ENCODE measurements at places on chromosomes 4 and X.

GRCh38 chr4:123315617-123316016, 81.0 kb upstream of the SPRY1 start:
- DNase-seq = no peak

DNA sequence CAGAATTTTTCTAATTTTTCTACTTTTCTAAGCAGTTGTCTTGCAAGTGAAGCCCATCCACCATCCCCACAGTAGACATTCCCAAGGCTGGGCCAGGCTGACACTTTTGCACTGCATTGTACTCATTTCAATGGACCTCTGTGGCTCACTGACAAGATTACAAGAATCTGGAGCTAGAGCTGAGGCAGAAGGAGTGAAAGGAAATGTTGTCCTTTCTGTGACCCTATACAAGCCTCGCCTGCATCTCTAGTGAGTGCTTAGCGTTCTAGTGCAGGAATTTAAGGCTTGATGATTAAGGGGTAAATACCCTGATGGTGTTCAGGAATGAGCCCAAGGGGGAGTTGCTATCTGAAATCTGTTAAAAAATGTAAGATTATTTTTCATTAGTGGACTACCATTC, 6.3 kb downstream of the MAGED1 start:
- DNase-seq = no peak

DNA sequence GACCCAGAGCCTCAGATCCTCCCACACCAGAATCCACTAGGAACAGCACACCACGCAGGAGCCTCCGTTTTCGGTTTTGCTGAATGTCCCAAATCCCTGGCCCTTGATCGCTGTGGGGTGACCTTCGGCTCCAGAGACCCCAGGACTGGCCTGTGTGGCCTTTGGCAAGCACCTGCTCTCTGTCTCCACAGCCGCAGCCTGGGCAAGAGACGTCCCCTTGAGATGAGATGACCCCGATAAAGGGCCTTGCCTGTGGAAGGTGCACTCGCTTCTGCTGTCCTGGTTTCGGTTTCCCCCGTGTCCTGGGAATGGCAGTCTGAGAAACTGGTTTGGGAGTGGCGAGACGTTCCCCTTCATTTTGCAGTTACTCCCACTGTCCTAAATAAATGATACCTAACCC, 9.6 kb downstream of the PSAPL1 start:
- DNase-seq = no peak

- no peak for DNase-seq
Measured at GRCh38 chrX:19931146-19931545, 43.7 kb upstream of the SH3KBP1 start.

- DNase-seq = no peak
Measured at GRCh38 chrX:50704360-50704759, 109.6 kb downstream of the SHROOM4 start.

DNA sequence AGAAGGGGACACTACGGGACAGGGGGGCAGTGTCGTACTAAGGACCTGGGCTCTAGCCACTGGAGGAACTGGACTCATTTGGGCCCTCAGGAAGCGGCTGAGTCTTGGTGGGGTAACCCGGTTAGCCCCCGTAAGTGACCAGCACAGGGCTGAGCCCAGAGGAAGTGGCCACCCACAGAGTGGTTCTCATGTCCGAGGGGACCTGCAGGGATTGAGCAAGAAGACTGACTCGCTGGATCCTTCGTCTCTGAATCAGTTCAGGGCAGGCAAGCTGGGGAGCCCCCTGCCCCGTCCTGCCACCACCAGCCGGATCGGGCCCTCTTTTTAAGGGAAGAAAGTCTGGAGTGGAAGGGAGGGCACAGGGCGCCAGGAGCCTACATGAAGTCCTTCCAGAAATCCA, 719 bp upstream of the BGN start:
- no peak for DNase-seq

DNA sequence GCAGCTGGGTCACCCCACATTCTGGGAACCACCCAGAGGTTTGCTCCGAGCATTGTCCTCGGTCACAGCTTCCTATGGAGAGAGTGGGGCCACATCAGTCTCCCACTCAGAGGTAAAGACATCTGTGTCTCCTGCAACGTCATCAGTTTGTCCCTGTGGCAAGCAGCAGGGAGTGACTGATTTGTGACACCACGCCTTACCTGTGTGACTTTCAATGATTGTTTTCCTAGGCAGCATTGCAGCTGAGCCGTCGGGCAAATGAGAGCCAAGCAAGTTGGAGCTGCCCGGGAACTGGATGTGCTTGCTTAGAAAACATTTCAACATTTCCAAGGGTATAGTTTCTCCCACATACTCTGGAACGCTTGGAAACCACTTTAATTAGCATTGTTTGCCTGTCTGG, 29.7 kb upstream of the HELT start:
- no peak for DNase-seq

DNA sequence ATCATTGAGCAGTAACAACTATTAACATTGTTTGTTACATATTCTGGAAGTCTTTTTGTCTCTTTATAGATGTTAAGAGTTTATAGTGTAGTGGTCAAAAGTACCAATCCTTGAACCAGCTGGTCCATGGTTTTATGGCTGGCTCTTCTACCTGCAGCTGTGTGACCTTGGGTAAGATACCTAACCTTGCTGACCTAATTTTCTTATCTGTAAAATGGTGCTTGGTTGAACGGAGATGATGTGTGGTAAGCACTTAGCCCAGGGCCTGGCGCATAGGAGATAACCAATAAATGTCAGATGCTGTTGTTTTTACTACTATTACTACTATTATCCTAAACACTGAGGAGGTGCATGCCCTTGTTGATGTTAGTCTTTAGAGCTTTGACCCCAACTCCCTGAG, 116.6 kb downstream of the TMEM164 start:
- no peak for DNase-seq

GRCh38 chrX:134313418-134313817, 76.4 kb downstream of the CCDC160 start:
- no peak for DNase-seq

- no peak for DNase-seq
Measured at GRCh38 chrX:14065800-14066199, 36.1 kb upstream of the GEMIN8 start.

DNA sequence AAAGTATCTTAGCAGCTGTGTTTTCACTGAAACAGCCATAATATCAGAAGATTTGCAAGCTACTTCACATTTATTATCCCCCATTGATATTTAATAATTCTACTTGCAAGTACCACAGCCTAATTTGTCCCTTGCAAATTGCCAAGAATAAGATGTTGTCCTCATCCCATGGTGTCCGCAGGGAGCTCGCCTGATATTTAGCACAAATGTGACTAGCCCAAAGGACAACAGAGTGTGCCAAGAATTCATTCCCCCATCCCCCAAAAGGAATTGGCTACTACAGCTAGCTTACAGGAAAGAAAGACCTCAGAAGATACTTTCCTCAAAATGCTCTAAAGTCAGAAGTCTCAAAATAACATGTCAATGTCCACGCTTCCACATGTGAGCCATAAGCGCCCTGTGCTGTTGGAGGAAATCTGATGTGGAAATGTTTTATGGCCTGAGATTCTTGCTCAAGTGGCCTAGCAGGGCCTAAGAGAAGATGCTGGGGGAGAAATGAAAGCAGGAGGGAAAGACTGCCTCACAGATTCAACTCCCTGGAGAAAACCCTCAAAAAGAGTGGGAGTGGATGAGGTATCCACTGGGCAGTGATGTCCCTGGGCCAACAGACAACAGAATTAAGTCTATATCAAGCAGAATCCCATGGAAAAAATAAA, 111.4 kb downstream of the SH3KBP1 start:
- no peak for DNase-seq

DNA sequence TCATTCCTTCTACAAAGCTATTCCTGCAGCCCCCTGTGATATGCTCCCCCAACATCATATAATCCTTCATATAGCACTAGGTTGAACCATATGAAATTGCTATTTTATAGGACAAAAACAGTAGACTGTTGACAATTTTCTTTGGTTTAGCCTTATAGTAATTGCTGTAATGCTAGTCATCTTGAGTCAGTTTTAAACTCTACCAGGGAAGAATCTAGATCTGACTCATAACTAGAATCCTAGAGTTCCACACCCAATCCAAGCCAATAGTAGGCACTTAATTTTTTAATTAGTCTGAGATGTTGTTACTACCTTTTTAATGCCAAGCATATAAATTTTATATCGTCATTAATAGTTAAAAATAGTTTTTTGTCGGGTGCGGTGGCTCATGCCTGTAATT, 136.8 kb downstream of the CHRNA9 start:
- no peak for DNase-seq

DNA sequence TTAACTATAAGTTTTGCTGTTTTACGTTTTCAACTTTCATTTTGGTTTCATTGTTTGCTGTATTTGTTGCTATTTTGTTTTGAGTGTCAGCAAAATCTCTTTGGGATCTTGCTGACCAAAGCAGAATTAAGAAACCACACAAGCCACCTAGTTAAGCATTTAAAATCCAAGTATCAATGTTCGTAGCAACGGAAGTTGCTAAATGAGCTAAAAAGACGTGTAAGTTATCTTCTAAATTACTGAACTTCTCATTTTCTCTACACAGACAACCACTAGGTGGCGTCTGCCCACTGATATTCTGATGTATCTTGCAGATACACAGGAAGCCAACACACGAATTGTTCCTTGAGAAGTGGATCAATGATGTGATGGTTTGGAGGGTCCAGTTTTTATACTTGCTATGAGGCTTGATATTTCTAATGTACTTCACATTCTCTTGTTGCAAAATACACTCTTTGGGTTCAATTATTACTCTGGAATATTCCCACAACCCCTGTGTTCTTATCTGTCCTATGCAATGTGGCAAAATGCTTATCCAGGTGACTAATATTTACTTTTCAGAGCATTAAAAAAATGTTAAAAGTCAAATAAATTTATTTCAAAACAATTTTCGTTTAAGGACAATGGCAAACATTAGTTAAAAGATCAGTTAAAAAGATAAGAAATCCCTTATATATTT, 250.5 kb downstream of the TECRL start:
- peak; percentile 44 for DNase-seq

- DNase-seq = no peak
Measured at GRCh38 chrX:54695816-54696487, 102.1 kb downstream of the ITIH6 start.

GRCh38 chrX:87489071-87489470, 28.5 kb upstream of the KLHL4 start:
- DNase-seq = no peak

GRCh38 chr4:36054694-36055422, 189.5 kb downstream of the ARAP2 start:
- no peak for DNase-seq

- no peak for DNase-seq
Measured at GRCh38 chr4:185566425-185566824, 31.1 kb upstream of the PDLIM3 start.

DNA sequence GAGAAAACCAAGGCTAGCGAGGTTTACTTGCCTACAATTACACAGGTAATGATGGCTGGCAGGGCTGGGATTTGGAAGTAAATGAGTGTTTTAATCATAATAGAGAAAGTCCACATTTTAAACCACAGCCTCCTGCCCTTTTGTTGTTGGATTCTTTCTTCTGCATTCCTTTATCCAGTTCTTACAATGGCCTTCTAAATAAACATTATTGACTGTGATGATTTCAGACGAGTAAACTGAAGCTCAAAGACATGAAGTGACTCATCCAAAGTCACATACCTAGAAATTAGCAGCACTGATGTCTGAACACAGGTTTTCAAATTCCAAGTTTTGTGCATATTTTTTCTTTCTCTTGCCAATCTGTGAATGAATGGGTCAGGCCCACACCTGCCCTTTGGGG, 51.2 kb upstream of the C1QTNF7 start:
- DNase-seq = no peak

GRCh38 chrX:71604141-71604540, 14.2 kb downstream of the CXCR3 start:
- DNase-seq = no peak

DNA sequence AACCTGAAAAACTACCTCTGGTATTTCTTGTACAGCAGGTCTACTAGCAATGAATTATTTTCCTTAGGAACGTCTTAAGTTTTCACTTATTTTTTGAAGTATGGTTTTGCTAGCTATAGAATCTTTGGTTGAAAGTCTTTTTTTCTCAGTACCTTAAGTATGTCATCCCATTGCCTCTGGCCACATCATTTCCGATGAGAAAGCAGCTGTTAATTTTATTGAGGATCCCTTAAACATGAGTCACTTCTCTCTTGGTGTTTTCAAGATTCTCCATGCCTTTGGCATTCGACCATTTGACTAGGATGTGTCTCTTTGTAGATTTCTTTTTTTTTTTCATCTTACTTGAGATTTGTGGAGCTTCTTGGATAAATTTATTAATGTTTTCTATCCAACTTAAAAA, 803.8 kb upstream of the AMOT start:
- no peak for DNase-seq

GRCh38 chr4:98421111-98421510, 159.9 kb downstream of the RAP1GDS1 start:
- no peak for DNase-seq

DNA sequence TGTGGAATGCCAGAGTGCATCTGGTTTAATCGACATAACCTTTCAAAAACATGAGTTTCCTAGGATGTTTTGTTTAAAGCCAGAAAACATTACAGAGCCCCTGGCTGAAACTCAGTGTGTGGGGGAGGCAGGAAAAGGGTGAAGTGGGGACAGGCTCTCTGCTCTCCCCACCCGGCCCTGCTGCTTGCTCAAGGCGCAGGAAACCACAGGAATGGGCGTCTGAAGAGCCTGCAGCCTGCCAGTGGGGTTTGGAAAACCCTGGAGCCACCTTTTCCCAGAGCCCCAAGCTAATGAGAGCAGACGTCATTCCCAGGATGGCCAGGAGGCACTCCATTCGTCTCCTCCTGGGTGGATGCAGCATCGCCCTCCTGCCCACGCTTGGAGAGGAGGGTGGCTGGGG, 240.6 kb downstream of the AFAP1 start:
- DNase-seq = no peak

- peak; percentile 31 for DNase-seq
Measured at GRCh38 chrX:6685489-6685888, 150.6 kb upstream of the VCX3A start.

- peak; percentile 68 for DNase-seq
Measured at GRCh38 chr4:1010395-1011021, 918 bp upstream of the FGFRL1 start.

GRCh38 chr4:127578967-127579366, 53.8 kb upstream of the INTU start:
- DNase-seq = no peak

GRCh38 chr4:93788712-93789111, 39.8 kb upstream of the ATOH1 start:
- DNase-seq = no peak

- no peak for DNase-seq
Measured at GRCh38 chrX:110759785-110760184, 35.8 kb downstream of the CHRDL1 start.

DNA sequence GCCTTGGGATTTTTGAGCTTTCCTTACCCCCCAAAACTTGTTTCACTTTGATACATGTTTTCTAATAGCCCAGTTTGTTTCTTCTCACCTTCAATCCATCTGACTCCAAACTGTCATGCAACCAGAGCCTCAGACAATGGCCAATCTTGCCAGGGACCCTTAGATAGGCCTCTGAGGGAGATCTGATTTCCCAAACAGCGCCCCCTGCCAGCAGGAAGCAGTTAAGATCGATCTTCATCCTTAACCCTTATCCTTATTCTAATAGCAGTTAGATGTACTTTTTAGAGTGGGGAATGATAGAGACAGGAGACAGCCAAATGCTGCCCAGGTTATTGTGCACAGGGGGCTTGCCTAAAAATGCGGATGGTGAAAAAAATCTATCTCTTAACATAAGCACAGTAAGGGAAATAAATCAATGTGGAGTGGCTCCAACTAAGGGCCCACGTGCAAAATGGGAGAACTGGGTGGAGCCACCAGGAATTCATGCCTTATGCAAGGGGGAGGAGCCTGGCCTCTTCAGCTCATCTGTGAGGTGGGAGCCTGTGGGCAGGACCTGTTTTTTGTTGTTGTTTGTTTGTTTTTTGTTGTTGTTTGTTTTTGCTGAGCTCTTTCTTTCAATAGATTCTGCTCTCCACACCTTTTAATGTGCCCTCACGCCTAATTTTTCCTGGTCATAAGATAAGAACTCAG, 833.6 kb upstream of the AGA start:
- DNase-seq = no peak
